ENCODE measurements at places on chromosomes 7 and 10. TPM values are rescaled to one million over a fixed set of nuclear protein-coding genes. Genes with fewer than 3 reads are reported as not detected.
A peak's percentile ranks its signal among the peaks of the same experiment; 100 is the strongest.

The TBXAS1 gene
- polyA plus RNA-seq = 3.7 TPM

The CCL24 gene
- polyA plus RNA-seq = 1.4 TPM

The SORCS1 gene
- 0.71 TPM for polyA plus RNA-seq

The ZSCAN21 gene
- 11.7 TPM for polyA plus RNA-seq

The LAMB4 gene
- polyA plus RNA-seq = not detected

The ENTPD7 gene
- polyA plus RNA-seq = 2.4 TPM

The CPA2 gene
- polyA plus RNA-seq = 0.97 TPM

The WDFY4 gene
- polyA plus RNA-seq = 0.73 TPM

The TUBB8 gene
- polyA plus RNA-seq = 0.29 TPM

The YAE1 gene
- polyA plus RNA-seq = 14.7 TPM

The ABCC2 gene
- polyA plus RNA-seq = not detected

DNA sequence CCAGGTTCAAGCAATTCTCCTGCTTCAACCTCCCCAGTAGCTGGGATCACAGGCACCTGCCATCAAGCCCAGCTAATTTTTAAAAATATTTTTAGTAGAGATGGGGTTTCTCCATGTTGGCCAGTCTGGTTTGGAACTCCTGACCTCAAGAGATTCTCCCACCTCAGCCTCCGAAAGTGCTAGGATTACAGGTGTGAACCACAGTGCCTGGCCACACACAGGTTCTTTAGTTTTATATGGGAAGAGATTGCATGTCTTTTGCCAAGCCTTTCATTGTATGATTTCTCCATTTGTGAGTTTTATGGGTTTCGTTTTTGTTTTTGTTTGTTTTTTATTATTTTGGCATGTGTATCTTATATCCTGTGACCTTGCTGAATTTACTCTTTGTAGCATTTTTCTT is 40.9 kb downstream of the C1GALT1 start:
- DNase-seq = no peak

DNA sequence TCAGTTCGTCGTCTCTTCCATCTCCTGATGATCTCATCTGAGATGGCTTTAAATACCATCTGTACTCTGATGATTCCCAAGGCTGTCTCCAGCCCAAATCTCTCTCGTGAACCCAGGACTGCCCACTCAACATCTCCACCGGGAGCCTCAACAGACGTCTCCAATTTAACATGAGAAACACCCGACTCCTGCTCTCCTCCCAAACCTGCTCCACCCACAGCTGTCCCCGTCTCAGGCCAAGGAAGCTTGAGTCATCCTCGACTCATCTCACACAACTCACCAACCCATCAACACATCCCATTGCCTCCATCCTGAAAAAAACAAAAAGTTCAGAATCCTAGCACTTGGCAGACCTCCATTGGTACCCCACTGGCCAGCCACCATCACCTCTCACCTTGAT is 29.7 kb upstream of the CALN1 start:
- DNase-seq = no peak

- DNase-seq = no peak
These were observed 27.7 kb downstream of the CPXM2 start for GRCh38 chr10:123863721-123864482.

- peak; percentile 81 for DNase-seq
These were observed 563 bp downstream of the STAM start for GRCh38 chr10:17644485-17644943.

DNA sequence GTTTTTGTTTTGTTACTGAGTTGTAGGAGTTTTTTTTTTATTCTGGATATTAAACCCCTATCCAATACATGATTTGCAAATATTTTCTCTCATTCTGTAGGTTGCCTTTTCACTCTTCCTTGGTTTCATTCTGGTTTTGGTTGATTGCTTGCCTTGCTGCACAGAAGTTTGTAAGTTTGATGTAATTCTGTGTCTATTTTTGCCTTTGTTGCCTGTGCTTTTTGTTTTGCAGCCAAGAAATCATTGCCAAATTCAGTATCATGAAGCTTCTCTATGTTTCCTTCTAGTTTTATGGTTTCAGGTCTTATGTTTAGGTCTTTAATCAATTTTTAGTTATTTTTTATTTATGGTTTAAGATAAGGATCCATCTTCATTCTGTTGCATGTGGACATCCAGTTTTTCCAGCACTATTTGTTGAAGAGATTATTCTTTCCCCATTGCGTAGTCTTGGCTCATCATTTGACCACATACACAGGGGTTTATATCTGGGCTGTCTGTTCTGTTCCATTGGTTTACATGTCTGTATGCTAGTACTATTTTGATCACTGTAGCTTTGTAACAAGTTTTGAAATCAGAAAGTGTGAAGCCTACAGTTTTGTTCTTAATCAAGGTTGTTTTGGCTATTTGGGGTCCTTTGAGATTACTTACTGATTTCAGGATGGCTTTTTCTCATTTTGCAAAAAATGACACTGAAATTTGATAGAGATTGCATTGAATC is 26.4 kb downstream of the BMPR1A start:
- DNase-seq = no peak

DNA sequence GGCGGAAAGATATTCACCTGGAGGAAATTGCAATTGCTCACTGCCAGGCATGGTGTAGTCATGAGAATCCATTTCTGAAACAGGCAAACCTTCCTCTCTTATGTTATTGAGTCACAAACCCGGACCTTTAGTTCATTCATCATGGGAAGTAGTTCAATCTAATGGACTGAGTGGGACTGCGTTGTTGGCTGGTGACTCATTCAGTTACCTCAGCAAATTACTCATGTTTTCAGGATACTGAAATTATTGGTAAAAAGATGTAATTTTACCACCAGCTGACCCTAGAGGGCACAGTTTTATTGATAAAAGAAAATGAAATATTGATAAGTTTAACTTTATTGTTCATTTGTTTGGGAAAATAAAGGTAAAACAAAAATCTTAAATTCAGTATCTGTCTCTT is 1194.4 kb upstream of the SORCS1 start:
- no peak for DNase-seq

DNA sequence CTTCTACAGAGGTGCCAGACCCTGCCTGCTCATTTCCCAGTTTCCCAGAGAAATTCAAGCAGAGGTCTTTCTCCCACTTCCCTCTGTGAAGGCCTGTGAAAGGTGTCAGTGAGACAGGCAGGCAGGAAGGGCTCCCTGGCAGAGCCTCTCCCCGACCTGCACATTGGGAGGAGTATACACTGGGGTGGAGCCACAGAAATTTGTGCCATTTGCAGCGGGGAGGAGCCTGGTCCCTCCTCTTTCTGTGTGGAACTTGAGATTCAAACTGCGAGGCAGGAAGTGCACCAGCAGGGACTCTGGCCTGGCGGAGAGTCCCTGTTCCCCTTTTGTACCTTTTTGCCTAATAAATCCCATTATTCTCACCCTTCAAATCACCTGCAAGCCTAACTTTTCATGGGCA is 54.6 kb upstream of the OPN4 start:
- DNase-seq = no peak

DNA sequence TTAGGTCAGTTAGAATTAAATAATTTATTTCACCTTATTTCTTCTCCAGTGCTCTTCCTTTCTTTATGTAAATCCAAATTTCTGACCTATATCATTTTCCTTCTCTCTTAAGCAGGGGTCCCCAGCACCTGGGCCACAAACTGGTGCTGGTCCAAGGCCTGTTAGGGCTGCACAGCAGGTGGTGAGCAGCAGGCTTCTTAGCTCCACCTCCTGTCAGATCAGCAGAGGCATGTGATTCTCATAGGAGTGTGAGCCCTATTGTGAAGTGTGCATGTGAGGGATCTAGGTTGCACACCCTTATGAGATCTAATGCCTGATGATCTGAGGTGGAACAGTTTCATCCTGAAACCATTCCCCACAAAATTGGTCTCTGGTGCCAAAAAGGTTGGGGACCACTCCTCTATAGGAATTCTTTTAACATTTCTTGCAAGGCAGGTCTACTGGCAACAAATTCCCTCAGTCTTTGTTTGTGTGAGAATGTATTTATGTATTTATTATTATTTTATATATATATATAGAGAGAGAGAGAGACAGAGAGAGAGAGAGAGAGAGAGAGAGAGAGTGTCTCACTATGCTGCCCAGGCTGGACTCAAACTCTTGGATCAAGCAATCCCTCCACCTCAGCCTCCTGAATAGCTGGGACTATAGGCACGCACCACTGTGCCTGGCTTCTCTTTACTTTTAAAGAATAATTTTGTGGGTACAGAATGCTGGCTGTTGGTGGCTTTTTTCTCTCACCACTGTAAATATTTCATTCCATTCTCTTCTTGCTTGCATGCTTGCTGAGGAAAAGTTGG is 4.3 kb upstream of the ABCC2 start:
- no peak for DNase-seq

GRCh38 chr7:43735403-43735801 is 6.1 kb upstream of the COA1 start:
- no peak for DNase-seq

GRCh38 chr7:142943706-142944268 is 4.5 kb downstream of the LLCFC1 start:
- no peak for DNase-seq

GRCh38 chr7:37245590-37245989 is 203.1 kb downstream of the ELMO1 start:
- no peak for DNase-seq

GRCh38 chr10:69060127-69060798 is 27.6 kb upstream of the SRGN start:
- no peak for DNase-seq

DNA sequence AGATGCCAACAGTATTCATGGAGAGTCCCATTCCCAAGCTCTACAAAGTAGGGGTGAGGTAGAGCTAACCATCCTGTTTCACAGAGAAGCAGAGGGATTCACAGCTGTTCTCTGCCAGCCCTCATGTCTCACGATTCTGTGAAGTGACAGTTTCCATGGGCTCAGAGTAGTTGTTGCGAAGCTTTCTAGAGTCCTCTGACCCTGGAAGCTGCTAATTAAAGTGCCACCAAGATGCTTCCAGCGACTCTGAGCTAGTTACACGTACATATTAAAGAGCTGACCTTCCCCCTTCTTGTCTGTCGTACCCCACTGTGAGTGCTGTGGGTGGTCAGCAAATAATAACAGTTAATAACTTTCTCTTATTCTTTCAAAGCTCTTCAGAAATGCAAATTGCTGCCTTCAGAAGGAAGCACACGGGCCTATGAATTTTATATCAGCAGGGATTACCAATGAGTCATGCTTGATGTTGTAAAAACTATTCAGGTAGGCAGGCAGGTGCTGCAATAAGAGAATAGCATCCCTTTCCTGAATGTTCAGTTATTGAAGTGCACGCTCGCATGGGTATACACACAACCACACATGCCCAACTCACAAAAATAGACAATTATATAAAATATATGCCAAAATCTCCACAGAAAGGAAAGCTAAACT is 34.1 kb downstream of the DNAJB9 start:
- peak; percentile 81 for DNase-seq

DNA sequence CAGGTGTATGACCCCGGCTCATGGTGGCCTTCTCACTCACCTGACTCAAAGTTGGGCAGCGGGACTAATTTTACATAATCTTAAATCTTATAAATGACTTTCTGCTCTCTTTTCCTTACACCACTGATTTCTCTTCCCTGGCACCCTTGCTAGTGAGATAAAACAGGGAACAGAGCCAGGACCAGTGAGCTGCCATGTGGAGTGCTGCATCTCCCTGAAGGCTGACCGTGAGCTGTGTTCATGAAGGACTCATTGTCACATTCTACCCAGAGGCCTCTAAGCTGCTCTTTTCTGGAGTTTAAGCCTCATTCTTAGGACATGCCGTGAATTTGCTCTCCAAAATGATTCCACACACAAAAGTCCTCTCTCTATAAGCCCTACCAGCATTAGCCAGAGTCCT is 762.3 kb downstream of the AUTS2 start:
- DNase-seq = peak; percentile 88

DNA sequence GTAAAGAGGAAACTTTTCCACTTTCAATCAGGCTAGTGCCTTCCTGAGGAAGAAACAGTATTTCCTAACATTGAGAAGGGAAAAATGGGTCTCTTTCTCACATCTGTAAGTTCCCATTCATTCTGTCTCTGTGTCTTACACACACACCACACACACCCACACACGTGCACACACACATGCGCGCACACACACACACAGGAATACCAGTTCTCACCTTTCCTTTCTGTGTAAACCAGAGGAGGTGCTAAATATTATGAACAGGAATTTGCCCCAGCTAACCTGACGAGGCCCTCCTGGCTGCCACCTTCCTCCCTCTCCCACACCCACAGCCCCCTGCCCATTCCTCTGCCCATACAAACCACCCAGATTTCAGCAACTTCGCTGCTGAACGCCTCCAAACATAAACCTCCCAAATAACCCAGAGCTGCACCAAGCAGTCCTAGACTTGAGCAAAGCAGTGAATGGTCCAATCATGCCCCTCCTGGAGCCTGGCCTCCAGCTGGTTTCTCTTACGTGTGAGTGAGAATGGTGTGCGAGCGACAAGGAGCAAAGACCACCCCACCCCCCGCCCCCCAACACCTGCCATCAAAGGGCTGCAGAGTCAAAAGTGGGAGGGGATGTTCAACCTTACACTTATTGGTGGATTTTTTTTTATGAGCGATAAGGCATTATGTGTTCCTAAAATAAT is 190.5 kb downstream of the HECW1 start:
- DNase-seq = peak; percentile 26

DNA sequence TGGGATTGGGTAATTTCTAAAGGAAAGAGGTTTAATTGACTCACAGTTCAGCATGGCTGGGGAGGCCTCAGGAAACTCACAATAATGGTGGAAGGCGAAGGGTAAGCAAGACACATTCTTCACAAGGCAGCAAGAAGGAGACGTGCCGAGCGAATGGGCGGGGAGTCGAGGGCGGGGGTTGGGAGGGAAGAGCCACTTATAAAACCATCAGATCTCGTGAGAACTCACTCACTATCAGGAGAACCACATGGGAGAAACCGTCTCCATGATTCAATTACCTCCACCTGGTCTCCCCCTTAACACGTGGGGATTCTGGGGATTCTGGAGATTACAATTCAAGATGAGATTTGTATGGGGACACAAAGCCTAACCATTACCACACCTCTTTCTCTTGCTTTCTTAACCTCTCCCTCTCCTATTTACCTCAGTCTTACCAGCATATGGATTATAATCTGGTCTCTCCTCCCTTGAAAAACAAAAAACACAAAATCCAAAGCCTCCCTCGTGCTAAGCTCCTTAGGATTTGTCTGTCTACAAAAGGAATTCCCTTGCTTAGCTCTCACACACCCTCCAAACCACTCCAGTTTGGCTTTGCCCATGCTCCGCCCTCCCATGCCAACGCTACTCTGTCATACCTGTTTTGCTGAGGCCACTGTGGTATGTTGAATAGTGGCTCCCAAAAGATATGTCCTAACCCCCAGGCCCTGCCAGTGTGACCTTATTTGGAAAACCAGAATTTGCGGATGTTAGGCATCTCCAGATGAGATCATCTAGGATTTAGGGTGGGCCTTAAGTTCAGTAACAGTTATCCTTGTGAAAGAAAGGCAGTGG is 19.6 kb upstream of the EFCAB10 start:
- no peak for DNase-seq

DNA sequence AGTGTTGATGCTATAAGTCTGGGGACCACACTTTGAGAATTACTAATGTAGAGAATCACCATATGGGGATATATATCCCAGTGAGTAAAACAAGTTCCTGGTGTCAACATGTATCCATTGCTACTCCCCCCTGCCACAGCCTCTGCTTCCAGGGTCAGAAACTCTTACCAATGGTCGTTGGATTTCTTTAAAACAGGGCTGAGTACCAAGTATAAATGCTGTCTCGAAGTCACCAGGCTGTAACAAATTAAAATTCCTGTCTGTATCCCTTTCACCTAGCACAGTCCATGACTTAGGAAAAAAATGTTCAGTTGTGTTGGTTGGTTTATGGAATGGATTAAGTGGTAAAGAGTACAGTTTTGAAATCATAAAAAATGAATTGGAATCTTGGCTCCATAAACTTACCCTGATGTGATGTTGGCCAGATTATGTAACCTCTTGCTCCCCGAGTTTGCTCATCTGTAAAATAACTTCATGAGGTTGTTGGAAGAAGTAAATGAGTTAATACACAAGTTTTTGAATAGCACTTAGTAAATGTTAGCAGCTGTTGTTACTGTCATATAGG is 364.0 kb upstream of the LRGUK start:
- DNase-seq = no peak

Data from brain (organoid and tissue), 16 donors.